ENCODE measurements at places on chromosomes 2 and 18. TPM values are rescaled to one million over a fixed set of nuclear protein-coding genes. Genes with fewer than 3 reads are reported as not detected.

GRCh38 chr2:11672407-11672806, 2.4 kb upstream of the NTSR2 start:
- peaks cover 17% of the 10 kb centered on the region for H3K4me1 ChIP-seq
- no peak overlapping the region for H3K4me3 ChIP-seq
- no peak overlapping the region for H3K27ac ChIP-seq
- H3K36me3 ChIP-seq = no peaks in the 10 kb centered on the region

DNA sequence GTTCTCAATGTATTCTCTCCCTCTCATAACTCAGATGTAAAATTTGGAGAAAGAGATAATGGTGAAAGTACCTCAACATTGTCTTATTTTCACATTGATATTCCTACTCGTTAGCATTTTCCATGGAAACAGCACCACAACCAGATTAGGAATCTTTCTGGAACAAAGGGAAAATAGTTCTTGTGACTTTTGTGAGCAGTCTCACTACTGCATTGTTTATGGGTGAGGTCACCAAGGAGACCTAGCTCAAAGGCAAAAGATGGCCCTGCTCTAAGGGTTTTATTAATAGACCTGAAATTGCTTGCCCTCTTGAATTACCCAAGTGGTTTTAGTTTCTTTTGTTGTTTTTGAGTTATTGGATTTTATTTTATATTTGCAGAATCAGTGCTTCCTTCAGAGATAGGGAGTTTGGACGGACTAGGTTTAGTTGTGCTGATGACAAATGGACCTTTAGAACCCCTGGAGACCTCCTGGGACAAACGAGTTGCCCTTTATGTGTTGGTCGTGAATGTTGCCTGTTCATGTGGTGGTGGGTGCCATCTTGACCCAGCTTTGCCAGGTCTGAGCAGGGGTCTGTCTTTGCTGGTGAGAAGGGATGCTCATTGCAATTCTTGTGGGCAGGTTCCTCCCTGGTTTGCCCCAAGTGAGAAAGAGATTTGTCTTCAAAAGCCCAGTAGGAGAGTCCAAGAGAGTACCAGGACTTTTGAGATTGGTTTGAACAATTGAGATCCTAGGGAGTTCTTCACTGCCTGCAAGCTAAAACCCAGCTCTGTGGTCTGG, 58.1 kb downstream of the INPP4A start:
- no peaks in the 10 kb centered on the region for H3K27me3 ChIP-seq

DNA sequence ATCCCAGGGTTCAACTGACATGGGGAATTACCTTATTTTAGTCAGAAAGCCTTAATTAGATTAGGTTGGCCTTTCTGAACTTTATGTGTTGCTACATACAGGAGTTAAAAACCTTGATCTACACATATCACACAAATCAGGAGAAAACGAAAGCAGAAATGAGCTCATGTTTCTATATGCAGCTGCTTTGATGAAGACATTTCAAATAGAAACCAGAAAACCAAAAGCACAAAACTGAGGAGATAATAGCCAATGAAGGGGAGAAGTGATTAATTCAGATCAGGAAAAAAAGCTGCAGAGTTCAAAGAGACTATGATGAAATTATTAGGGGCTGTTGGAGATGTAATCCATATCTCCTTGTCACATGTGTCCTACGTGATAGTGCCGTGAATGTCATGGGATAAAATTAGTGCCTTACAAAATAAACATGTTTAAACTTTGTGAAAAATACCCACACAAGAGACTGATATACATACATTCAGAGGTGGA, 255.0 kb downstream of the CAMKMT start:
- no peaks in the 10 kb centered on the region for H3K27me3 ChIP-seq
- no peak for DNase-seq
- H3K36me3 ChIP-seq = no peaks in the 10 kb centered on the region

DNA sequence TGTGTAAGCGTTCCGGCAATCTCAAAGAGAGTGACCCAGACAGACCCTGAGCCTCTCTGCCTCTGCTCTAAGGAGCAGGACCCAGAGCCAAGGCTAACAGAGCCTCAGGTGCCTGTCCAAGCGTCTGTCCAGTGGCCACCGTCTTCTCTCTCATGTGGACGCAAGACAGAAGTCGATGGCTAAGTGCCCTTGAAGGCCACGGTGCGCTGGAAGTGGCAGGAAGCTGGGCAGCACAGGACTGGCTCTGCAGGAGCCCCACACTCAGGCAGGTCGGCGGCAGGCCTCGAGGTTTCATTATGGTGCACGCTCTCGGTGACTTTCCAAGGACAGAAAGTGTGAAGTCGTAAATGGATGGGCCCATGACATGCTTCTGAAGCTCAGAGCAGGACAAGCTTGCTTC, 49.1 kb downstream of the HDAC4 start:
- no peak overlapping the region for H3K4me3 ChIP-seq
- no peak overlapping the region for H3K27ac ChIP-seq
- no peaks in the 10 kb centered on the region for H3K27me3 ChIP-seq

GRCh38 chr18:72830109-72830508, 37.7 kb downstream of the NETO1 start:
- no peaks in the 10 kb centered on the region for H3K27me3 ChIP-seq
- H3K36me3 ChIP-seq = no peaks in the 10 kb centered on the region
- H3K4me1 ChIP-seq = peaks cover 3% of the 10 kb centered on the region
- H3K4me3 ChIP-seq = no peak overlapping the region
- H3K27ac ChIP-seq = no peak overlapping the region

DNA sequence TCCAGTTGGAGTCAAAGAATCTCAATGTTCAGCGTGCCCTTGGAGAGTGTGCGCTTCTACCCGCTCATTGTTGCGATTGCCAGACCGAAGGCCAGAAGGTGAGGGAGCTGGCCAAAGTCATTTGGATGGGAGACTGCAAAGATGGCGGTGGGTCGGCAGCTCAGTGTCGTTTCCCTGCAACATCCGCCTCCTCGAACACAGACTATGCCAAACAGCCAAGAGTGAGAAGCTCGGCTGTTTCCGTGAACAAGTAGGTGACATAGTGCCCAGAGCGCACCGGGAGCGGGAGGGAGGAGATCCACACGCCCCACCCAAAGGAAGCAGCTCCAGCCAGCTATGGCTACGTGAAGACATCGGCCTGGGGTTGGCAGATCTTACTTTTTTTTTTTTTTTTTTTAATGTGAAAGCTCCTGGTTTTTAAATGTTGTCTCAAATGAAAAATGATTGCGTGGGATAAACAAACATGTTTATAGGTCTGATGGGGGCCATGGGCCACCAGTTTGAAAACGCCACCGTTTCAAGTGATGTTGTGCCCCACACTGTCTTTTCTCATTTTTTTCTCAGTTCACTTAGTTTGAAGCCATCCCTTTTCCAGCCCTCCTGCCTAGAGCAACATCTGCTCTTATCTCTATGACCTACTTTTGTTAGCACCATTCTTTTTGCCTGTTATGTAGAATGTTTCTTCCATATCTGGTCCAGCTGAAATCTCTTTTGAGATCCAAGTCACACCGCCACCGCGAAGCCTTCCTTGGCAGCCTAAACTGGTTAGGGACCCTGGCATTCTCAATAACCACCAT, 682.4 kb downstream of the RNF144A start:
- no peak overlapping the region for H3K27ac ChIP-seq
- no peak for DNase-seq
- H3K27me3 ChIP-seq = peaks cover 2% of the 10 kb centered on the region
- H3K36me3 ChIP-seq = no peaks in the 10 kb centered on the region

DNA sequence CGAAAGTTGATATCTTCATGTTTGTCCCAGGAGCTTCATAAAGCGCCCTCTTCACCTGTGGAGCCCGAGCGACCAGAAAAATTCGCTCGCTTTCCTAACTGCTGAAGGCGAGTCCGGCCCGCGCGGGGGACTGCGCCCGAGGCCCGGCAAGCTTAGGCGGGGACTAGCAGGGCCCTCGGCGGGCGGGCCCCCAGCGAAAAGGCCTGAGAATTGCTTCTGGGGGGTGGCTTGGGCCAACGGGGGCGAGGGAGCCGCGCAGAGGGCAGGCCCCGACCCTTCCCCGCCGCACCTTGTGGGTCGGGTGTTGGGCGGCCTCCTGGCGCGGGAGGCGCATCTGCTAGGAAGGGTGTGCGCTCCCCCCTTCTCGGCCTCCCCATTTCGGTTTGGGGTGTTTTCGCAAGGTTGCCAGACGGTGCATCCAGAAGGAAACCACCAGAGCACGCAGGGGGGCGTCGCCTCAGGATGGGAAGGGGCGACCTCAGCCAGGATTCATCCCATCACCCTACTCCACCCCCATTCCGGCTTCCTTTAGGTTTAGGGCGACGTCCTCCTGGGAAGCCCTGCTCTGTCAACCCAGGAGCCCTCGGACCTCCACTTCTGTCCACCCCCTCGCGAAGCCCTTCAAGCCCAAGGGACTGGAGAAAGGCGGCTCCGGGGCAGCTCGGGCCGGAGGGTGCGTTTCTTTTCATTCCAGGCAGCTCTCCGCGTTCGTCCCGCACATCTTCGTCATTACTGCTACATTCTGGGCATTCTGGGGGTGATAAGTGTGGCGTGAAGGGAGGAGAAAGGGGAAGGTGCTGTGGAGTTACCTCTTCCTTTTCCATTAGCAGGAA, 9.1 kb downstream of the SP9 start:
- H3K27me3 ChIP-seq = peaks cover 43% of the 10 kb centered on the region
- peaks cover 34% of the 10 kb centered on the region for H3K4me1 ChIP-seq
- peaks cover 20% of the 10 kb centered on the region for H3K36me3 ChIP-seq
- peak overlapping the region; percentile 17 for H3K4me3 ChIP-seq

GRCh38 chr18:74508366-74508765, 12.2 kb downstream of the CNDP2 start:
- H3K36me3 ChIP-seq = peaks cover 92% of the 10 kb centered on the region
- H3K4me1 ChIP-seq = peaks cover 8% of the 10 kb centered on the region
- no peaks in the 10 kb centered on the region for H3K27me3 ChIP-seq
- DNase-seq = no peak
- H3K27ac ChIP-seq = no peak overlapping the region
- H3K4me3 ChIP-seq = no peak overlapping the region

GRCh38 chr2:5914811-5915611, 222.8 kb downstream of the SOX11 start:
- DNase-seq = no peak
- no peaks in the 10 kb centered on the region for H3K4me1 ChIP-seq
- no peaks in the 10 kb centered on the region for H3K27me3 ChIP-seq
- H3K4me3 ChIP-seq = no peak overlapping the region
- no peaks in the 10 kb centered on the region for H3K36me3 ChIP-seq
- H3K27ac ChIP-seq = no peak overlapping the region

Gene ALPP
- total RNA-seq = not detected

Gene ACSL3
- 41.2 TPM for total RNA-seq

Gene CCBE1
- total RNA-seq = not detected

DNA sequence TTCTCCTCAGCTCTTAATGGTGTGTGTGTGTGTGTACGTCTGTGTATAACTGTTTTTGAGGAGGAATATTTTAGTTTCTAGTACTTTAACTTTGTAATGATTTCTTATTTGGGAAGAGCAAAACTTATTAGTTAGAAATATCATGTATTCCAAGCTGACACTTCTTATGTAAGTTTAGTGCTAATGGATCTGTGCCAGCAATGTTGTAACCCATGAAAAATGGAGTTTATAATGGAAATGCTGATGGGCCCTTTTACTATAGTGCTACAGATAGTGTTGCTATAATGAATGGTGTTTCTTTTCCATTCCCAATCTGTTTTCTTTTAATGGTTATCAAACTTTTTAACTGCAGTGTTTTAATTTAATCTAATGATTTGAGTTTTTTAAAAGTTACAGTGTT, 49.8 kb upstream of the OTX1 start:
- no peak overlapping the region for H3K27ac ChIP-seq
- H3K4me3 ChIP-seq = no peak overlapping the region
- H3K27me3 ChIP-seq = no peaks in the 10 kb centered on the region
- no peak for DNase-seq
- peaks cover 43% of the 10 kb centered on the region for H3K36me3 ChIP-seq

Gene TXNDC2
- total RNA-seq = 0.13 TPM

DNA sequence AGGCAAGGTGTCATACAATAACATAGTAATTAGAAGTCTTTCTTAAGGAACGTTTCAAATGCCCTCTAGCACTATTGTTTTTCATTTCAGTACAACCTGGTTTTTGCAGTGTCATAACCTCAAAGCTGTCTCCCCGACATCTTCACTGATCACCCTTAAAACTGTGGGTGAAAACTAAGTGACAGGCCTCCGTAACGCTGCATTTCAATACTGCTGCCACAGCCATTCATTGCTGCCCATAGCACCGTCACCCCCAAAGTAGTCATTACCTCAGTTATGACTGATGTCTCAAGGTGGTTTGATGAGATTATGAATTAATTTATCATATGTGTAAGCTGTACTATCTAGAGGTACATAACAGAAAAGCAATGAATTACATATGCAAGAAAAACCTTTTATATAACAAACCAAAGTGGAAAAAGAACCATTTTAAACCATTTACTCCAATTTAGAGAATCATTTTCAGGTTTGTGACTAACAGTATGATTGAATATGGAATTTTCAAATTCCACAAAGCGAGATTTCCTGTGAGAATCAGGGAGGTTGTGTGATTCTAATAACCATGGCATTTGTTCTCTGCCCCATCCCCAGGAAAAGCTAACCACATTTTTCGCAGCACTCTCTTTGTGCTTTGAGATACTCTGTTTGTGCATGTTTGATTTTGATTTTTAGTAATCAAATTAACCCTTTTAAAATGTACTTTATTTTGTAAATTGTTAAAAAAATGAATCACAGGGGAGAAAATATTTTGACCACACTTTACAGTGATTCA, 263.0 kb downstream of the PTGR3 start:
- no peak overlapping the region for H3K4me3 ChIP-seq
- no peak for DNase-seq
- H3K27ac ChIP-seq = no peak overlapping the region
- H3K4me1 ChIP-seq = peaks cover 30% of the 10 kb centered on the region
- H3K36me3 ChIP-seq = peaks cover 1% of the 10 kb centered on the region

Data from activated B cell treated with CpG ODN at 0.5 μM for 24 hours (primary cell).